ENCODE measurements at places on chromosomes 3 and 15. TPM values are rescaled to one million over a fixed set of nuclear protein-coding genes. Genes with fewer than 3 reads are reported as not detected.

Gene FRMD5
- total RNA-seq: 0.25 TPM

Gene CFAP20DC
- 1.7 TPM for total RNA-seq

Gene RPL39L
- 19.7 TPM for total RNA-seq

Gene REC114
- total RNA-seq: not detected

Gene RBPMS2
- not detected for total RNA-seq

Gene NANOGP8
- not detected for total RNA-seq

Gene C3orf49
- total RNA-seq: not detected

Gene TMEM207
- not detected for total RNA-seq

Gene ERICH6
- total RNA-seq: not detected

Gene CEMIP
- total RNA-seq: 0.91 TPM

Gene XIRP1
- total RNA-seq: 0.11 TPM

Gene ATP13A5
- total RNA-seq: not detected

Gene PGBD4
- total RNA-seq: 3.8 TPM

Gene FSTL1
- 0.25 TPM for total RNA-seq

Gene IGSF11
- 0.14 TPM for total RNA-seq

Gene EDEM1
- 96.6 TPM for total RNA-seq

Gene SEMA3G
- 0.16 TPM for total RNA-seq

Gene ITIH1
- total RNA-seq: not detected

Gene GOLGA6A
- not detected for total RNA-seq

Gene SLC12A8
- 0.18 TPM for total RNA-seq

Gene HEMK1
- total RNA-seq: 58.1 TPM

Gene WDR49
- total RNA-seq: 0.30 TPM

Data from T-helper 2 cell treated with Interferon-gamma antibody and Interleukin-4, amounts not matched to agents 100 ng/mL and 5 ng/mL, for 36 hours (primary cell).